ENCODE measurements at places on chromosomes 5 and 9.
A peak's percentile ranks its signal among the peaks of the same experiment; 100 is the strongest.

- no peak for DNase-seq
Observed at GRCh38 chr5:16577677-16578076, 39.1 kb downstream of the RETREG1 start.

DNA sequence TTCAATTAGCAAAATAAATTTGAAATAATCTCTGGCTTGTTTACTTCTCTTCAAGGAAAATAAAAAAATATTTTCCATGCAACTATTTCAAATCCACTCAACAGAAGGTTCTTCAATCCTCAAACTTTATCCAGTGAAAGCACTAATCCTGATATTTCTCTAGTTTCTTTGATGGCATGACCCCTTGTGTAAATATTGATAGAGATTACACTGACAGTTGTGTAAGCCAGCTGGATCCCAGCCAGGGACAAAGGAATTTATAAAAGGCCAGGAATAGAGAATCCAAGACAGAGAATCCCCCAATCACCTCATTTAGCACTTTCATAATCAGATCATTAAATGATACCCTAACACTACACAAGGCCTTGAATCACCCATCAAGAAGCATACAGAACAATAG lies 135.2 kb downstream of the GNA14 start:
- DNase-seq = no peak

GRCh38 chr5:156812959-156813358 lies 37.1 kb upstream of the PPP1R2B start:
- DNase-seq = no peak

GRCh38 chr5:171445644-171446516 lies 26.4 kb downstream of the FGF18 start:
- DNase-seq = no peak

DNA sequence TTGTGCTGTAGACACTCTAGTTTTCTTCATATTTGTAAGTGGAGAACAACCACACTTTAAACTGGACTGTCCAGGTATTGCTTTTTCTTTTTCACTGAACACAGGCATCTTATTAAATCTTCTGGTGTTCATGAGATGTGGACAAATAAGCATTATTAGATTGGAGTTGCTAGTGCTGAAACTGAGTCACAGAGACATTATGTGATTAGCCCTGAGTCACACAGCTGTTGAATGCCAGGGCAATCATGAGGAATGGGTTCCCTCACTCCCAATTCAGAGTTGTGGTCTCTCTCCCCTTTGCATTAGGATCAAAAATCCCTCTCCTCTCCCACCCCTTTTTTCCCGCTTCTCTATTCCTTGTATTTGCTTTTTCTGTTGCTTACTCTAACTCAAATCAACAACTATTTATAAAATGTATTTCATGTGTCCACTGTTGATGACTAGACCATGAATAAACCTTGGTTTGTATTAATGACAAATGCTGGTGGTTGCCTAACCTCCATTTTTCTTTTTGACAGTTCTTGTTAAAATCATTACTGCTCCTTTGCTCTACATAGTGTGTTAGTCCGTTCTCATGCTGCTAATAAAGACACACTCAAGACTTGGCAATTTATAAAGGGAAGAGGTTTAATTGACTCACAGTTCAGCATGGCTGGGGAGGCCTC lies 738.2 kb downstream of the BRINP1 start:
- DNase-seq = no peak

DNA sequence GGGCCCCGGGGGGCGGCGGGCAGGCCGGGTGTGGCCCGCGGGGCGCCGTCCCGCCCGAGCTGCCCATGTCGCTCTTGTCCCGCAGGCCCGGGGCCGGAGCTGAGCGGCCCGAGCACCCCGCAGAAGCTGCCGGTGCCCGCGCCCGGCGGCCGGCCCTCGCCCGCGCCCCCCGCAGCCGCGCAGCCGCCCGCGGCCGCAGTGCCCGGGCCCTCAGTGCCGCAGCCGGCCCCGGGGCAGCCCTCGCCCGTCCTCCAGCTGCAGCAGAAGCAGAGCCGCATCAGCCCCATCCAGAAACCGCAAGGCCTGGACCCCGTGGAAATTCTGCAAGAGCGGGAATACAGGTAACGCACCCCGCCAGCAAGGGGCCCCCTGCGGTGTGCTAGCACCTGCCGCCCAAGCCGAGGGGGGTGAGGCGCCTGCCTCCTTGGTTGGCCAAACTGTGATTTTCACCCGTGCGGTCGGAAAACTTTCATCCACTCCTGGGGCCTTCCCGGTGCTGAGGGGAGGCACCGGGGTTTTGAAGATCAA lies 32.1 kb downstream of the SMARCA2 start:
- no peak for DNase-seq

DNA sequence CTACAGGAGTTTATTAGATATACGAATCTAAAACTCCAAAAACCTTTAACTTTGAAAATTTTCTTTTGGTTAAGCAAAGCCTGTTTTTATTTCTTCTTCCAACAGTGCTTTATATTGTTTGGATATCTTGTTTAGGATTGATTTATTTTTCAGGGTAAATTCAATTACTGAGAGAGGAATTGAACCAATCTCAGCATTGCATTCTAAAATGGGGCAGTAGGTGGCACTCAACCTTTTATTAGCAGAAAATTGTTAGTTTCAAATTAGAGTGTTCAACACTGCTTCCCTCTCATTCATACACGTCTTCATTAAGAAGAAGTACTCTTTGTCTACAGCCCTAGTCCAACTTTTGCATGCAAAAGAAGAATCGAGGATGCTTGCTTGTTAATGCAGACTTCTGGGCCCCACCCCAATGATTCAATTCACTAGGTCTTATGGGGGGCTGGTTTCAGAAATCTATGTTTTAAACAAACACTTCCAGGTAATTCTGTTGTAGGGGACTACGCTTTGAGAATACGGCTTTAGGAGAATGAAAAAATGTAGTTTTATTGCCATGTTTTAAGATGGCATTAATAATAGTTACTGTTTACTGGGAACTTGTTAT lies 26.6 kb downstream of the MRPL22 start:
- DNase-seq = no peak

- DNase-seq = no peak
Observed at GRCh38 chr5:178337334-178337741, 104.7 kb upstream of the PHYKPL start.

GRCh38 chr9:130732136-130732535 lies 38.6 kb downstream of the EXOSC2 start:
- DNase-seq = no peak

GRCh38 chr5:154086641-154087040 lies 47.9 kb downstream of the MFAP3 start:
- no peak for DNase-seq

DNA sequence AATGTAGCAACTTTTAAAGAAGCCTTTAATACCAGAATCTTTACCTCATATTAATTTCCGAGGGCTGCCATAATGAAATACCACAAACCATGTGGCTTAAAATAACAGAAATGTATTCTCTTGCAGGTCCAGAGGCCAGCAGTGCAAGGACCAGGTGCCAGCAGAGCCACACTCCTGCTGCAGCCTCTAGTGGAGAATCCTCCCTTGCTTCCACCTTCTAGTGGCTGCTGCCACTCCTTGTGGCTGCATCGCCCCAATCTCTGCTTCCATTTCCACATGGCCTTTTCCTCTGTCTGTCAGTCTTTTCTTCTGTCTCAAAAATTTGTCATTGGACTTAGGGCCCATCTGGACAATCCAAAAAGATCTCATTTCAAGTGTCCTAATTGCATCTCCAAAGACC lies 401.5 kb downstream of the EFNA5 start:
- no peak for DNase-seq

DNA sequence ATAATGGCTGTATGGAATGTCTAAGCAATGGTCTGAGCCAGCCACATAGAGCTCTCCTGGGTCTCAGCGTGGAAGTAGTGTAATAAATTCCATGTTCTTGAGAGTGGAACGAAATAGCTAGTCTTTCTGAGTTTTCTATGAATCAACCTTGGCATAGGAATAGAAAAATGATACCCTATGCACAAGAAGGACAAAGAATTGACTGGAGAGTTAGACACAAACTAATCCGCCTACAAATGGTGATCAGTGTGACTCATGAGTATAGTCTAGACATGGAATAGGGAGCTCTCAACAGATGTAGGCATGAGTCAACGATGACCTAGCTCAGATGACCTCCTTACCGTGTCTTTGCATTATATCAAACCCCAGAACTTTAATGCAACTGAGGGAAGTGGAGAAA lies 256.8 kb upstream of the GRIN3A start:
- no peak for DNase-seq

DNA sequence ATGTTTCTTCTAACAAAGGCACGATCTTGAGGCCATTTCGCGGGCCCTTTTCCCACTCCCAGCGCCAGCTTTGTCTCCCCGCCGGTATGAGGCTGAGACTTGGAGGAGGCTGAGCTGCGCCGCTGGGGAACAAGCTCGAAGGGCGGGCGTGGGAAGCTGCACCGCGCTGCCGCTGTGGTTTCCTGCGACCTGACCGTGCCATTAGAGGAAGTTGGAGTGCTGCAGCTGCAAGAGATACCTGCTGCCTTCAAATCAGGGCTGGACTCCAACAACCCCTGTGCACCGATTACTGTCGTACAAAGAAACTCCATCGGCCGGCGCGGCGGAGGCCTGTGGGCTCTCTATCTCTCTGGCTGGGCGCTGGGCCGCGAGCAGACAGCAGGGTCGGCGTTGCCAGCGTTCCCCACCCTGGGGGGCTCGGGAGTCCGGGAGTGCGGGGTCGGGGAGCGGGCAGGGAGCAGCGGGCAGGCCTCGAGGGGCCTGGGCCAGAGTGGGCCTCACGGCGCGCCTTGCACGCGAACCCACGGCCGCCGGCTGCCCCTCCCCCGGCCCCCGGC lies 1.3 kb upstream of the ERBIN start:
- peak; percentile 80 for DNase-seq

DNA sequence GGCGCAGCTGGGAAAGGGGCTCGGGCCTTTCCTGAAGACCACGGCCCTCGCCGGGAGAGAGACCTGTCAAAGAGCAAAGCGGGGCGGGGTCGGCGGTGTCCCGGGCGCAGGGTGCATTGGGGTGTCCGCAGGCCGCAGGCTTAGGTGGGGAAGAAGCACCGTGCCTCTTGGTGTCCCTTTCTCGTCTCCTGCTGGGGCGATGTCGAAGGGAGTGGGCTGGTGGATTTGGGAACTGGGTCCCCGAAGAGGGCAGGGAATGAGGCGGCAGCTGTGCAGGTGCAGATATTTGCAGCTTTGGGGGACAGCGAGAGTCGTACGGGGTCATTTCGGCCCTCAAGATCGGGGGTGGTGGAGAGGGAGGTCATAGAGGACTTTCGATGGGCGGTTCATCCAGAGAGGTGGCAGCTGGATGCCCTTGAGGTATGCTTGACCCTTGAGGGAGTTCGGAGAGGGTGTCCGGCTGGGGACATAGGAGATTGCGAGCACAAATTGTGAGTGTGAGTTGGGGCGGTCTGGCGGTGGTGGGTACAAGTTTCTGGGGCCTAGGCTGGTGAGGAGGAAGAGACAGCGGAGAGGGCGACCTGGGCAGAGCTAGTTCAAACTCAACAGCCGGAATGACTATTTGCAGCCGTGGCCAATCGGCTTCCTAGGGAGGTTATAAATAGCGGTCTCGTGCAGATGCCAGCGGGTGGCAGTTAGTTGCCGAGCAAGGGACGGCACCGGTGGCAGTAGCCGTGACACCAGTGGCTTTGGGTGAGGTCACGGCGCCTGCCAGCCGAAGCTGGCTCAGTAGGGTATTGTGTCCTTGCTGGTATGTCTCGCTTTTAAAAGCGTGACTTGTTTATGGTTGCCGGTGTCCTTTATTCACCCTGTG lies 601 bp downstream of the NNT start:
- peak; percentile 85 for DNase-seq

DNA sequence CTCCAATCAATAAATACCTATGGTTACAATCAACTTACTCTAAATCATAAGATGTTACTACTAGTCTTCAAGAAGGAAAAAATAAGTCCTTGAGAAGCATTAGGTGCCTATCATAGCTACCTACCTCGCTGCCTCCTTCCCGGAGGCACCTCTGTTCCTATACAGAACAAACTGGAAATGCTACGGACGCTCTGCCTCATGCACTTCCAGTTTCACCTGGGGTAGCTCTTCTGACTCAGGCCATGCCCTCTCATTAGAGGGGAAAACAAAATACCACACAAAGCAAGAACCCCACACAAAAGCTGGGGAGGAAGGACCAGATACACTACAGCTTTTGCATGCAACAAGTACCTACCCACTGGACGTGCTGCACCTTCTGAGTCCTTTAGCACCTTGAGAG lies 12.4 kb downstream of the SPRY4 start:
- DNase-seq = no peak

- DNase-seq = no peak
Observed at GRCh38 chr9:89112243-89112642, 66.4 kb downstream of the SHC3 start.

DNA sequence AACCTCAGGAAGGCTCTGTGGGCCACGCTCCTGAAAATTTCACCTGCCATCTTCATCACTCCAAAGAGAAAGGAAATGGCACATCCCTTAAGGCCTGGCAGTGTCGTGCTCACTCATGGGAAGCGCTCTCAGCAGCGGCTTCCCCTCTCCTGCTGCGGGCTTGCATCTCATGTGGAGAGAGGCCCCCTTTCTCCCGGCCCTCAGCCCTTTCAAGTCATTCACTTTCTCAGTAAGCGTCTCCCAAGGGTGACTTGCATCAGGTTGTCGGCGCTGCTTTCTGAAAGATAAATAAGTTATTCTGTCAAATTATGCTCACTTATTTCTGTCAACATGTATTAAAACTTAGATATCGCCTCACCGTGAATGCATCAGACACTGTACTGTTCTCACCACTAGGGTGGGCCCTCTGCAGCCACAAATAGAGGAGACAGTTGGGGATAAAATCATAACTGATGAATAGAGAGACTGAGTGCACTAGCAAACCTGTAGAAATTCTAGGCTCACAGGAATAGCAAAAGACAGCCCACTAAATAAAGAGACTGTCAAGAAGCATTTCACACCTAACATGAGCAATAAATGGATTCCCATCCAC lies 174.6 kb downstream of the RFK start:
- DNase-seq = no peak

DNA sequence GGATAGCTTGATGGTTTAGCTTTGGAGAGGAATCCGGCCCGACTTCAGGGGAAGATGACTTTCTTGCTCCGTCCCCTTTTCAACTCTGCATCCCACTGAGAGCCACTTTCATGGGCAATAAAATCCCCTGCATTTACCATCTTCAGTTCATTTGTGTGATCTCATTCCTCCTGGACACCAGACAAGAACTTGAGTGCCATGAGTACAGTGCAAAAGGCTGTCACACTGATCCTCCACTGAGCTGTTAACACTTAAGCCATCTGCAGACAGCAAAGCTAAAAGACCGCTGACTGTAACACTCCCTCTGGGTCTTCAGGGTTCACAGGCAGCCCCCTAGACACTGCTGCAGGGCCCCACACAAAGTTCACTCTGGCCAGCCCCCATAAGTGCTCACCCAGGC lies 48.3 kb upstream of the TCERG1 start:
- DNase-seq = no peak

DNA sequence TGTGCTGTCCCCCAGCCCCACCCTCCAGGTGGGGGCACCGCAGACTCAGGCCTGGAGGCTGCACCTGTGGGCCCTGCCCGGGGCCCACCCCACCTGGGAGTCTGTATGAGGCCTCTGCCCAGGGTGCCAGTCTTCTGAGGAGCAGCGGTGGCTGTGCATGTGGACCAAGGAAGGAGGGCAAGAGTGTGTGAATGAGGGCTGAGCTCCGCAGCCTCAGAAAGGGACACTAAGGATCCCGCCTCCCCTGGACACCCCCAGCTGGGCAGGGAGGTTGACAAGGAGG lies 19.1 kb downstream of the FGD3 start:
- DNase-seq = no peak
